Activated naive CD8-positive, alpha-beta T cell treated with anti-CD3 and anti-CD28 coated beads for 36 hours (primary cell): ENCODE measurements at places on chromosomes 3 and 15. TPM values are rescaled to one million over a fixed set of nuclear protein-coding genes. Genes with fewer than 3 reads are reported as not detected.
A peak's percentile ranks its signal among the peaks of the same experiment; 100 is the strongest.

Gene FRG2C
- total RNA-seq: not detected

Gene SRGAP3
- 1.2 TPM for total RNA-seq

Gene ATP10A
- total RNA-seq: 23.9 TPM

Gene NOX5
- not detected for total RNA-seq

Gene TRPC1
- 2.1 TPM for total RNA-seq

Gene FEZF2
- total RNA-seq: not detected

Gene WDR76
- total RNA-seq: 75.1 TPM

Gene SLC22A13
- total RNA-seq: 0.27 TPM

Gene SMC4
- 153 TPM for total RNA-seq

Gene IFT80
- total RNA-seq: 12.2 TPM

- DNase-seq: no peak
- H3K27me3 ChIP-seq: no peaks in the 10 kb centered on the region
- H3K27ac ChIP-seq: no peak overlapping the region
- H3K4me3 ChIP-seq: no peak overlapping the region
- no peaks in the 10 kb centered on the region for H3K4me1 ChIP-seq
These were observed 231.2 kb upstream of the CADM2 start for GRCh38 chr3:84727616-84728015.

GRCh38 chr15:39919411-39919747 lies 687 bp downstream of the GPR176 start:
- no peak for DNase-seq
- H3K27me3 ChIP-seq: peaks cover 29% of the 10 kb centered on the region
- no peak overlapping the region for H3K27ac ChIP-seq
- H3K4me3 ChIP-seq: no peak overlapping the region

DNA sequence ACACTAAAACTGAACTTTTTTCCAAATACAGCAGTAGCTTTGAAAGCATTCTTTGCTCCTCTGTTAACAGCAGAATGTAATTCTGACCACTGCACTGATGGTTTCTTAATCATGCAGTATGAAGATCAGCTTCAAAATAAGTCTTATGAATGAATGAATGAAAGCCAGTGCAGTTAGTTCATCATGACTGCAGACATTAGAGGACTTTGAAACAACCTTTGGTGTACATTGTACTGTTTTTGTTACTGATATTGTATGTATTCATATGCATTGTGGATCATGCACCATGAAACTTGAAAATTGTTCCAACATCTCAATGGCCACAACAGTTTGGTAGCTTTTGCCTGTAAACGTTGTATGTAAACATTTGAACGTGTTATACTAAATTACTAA lies 1.3 kb upstream of the TNIK start:
- peaks cover 32% of the 10 kb centered on the region for H3K4me1 ChIP-seq
- peak overlapping the region; percentile 80 for H3K27ac ChIP-seq
- no peaks in the 10 kb centered on the region for H3K36me3 ChIP-seq
- no peaks in the 10 kb centered on the region for H3K27me3 ChIP-seq
- no peak for DNase-seq
- H3K4me3 ChIP-seq: peak overlapping the region; percentile 89

DNA sequence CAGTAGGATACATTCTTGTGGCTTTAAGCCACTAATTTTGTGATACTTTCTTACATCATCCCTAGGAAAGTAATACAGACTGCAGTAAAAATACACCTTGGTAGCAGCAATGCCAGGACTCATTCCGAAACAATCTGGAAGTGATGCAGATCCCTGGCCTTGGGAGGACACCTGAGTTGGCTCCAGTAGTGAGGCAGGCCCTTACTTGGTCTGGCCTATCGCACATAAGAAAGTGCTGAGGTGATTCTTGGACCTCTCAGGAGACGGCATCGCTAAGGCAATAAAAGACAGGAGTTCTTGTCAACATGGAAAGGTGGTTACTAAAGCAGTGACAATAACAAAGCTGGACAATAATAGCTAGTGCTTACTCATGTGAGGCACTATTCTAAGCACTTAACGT lies 126.5 kb downstream of the SUCNR1 start:
- no peaks in the 10 kb centered on the region for H3K27me3 ChIP-seq
- no peaks in the 10 kb centered on the region for H3K4me1 ChIP-seq
- H3K36me3 ChIP-seq: no peaks in the 10 kb centered on the region
- H3K4me3 ChIP-seq: no peak overlapping the region
- no peak for DNase-seq

GRCh38 chr3:42134867-42135464 lies 43.8 kb downstream of the TRAK1 start:
- no peak overlapping the region for H3K4me3 ChIP-seq
- DNase-seq: no peak
- no peaks in the 10 kb centered on the region for H3K27me3 ChIP-seq
- H3K36me3 ChIP-seq: peaks cover 6% of the 10 kb centered on the region

- peaks cover 4% of the 10 kb centered on the region for H3K27me3 ChIP-seq
- H3K4me3 ChIP-seq: no peak overlapping the region
- H3K36me3 ChIP-seq: no peaks in the 10 kb centered on the region
- DNase-seq: no peak
- no peak overlapping the region for H3K27ac ChIP-seq
These were observed 96.0 kb downstream of the ABHD5 start for GRCh38 chr3:43786526-43787305.

DNA sequence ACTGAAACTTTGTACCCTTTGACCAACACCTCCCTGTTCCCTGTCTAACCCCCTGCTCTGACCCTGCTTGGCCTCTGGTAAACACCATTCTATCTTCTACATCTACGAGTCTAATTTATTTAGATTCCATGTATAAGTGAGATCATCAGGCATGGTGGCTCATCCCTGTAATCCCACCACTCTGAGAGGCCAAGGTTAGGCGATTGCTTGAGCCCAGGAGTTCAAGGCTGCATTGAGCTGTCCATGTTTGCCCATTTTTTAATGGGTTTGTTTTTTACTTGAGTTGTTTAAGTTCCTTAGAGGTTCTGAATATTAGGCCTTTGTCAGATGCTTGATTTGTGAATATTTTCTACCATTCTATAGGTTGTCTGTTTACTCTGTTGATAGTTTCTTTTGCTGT lies 16.9 kb downstream of the FBXW12 start:
- H3K27me3 ChIP-seq: peaks cover 18% of the 10 kb centered on the region
- no peak overlapping the region for H3K4me3 ChIP-seq
- H3K27ac ChIP-seq: no peak overlapping the region
- H3K4me1 ChIP-seq: no peaks in the 10 kb centered on the region
- no peak for DNase-seq

DNA sequence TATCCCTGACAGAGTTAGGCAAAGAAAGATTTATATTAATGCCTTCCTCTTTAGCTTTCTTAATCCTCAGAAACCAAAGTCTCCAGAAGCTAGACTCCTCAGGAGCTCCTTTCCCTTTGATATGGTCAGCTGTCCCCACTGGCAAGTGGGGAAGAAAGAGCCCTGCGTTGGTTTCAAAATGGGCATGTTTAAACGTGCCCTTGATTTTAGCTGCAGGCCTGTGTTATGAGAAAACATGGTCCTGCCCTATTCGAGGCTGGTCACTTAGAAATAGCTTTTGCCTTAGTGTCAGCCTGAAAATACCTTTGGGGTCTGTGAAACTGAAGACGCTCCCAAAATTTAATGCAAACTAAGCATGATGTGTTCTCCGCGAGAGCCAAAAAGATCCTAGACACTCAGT lies 135.5 kb upstream of the RARB start:
- H3K27me3 ChIP-seq: peaks cover 3% of the 10 kb centered on the region
- H3K4me3 ChIP-seq: no peak overlapping the region
- DNase-seq: no peak

GRCh38 chr3:189659571-189659970 lies 28.4 kb downstream of the TP63 start:
- H3K4me3 ChIP-seq: no peak overlapping the region
- H3K27ac ChIP-seq: no peak overlapping the region
- no peaks in the 10 kb centered on the region for H3K27me3 ChIP-seq
- H3K36me3 ChIP-seq: no peaks in the 10 kb centered on the region
- DNase-seq: no peak
- H3K4me1 ChIP-seq: no peaks in the 10 kb centered on the region

DNA sequence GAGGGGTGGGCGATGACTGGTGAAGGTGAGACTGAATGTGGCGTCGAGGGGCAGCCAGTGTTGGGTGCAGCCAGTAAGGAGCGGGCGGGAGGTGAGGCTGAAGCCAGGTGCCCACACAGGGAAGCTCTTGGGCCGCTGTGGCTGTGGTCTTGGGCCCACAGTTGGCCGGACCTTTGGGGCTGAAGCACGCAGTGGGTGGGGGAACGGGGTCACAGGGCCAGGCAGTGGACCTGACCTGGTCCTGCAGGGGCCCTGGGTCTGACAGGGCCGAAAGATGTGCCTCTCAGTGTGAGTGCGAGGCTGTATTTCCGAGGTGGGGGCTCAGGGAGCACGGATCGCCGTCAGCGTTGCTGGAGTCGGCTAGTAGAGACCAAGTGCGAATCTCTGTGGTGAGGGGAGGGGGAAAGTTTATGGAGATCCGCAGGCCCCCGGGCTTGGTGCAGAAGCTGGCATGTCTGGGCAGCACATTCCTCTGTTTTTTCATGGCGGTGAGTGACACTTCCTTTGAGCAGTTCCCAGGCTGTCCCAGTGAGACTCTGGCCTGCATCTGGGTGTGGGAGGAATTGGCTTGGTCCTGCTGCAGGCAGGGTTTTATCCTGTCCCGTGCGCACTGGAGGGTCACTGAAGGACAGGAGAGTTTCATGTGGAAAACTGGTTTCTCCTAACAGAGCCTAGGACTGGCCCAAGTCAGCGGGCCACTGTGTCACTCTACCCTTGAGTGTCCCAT lies 100.8 kb downstream of the TMEM266 start:
- H3K27me3 ChIP-seq: no peaks in the 10 kb centered on the region
- H3K4me1 ChIP-seq: no peaks in the 10 kb centered on the region
- no peak overlapping the region for H3K4me3 ChIP-seq
- no peak overlapping the region for H3K27ac ChIP-seq

GRCh38 chr15:101135532-101136166 lies 116.2 kb downstream of the CHSY1 start:
- no peak overlapping the region for H3K27ac ChIP-seq
- H3K4me1 ChIP-seq: peaks cover 26% of the 10 kb centered on the region
- H3K27me3 ChIP-seq: peaks cover 4% of the 10 kb centered on the region
- no peak overlapping the region for H3K4me3 ChIP-seq

DNA sequence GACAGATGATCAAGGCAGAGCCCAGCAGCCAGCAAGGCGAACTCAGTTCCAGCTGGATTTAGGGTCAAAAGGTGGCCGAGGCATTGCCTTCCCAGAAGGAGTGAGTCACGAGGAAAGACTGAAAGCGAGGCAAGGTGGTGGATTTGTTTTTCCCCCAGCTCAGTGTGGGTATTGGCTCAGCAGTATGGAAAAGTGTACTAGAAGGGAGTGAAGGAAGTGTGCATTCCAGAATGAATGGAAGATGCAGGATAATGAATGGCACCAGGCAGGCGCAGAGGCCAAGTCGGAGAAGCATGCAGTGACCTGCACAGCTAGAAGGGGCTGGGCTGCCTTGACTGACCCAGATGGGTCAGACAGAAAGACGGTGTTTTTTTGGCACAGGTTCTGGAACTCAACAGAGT lies 46.3 kb downstream of the FOXP1 start:
- no peak for DNase-seq
- no peak overlapping the region for H3K4me3 ChIP-seq
- H3K27ac ChIP-seq: no peak overlapping the region
- peaks cover 14% of the 10 kb centered on the region for H3K4me1 ChIP-seq

DNA sequence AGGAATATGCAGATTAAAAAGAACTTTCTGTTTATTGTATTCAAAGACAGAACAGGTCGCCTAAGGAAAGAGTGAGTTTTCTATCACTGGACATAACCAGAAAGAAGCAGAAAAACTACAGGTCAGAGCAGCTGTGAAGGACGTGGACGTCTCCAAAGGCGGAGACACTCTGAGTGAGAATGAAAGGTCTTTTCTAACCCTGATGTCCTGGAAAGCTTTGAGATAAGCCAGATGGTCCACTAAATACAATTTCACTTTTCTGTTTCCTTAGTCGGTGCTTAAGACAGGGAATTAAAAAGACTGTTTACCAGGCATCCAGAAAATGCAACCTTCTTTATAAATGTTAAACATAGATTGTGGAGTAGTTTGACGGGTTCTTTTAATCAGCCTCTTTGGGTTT lies 360.4 kb downstream of the FGF12 start:
- no peaks in the 10 kb centered on the region for H3K36me3 ChIP-seq
- H3K4me1 ChIP-seq: no peaks in the 10 kb centered on the region
- no peaks in the 10 kb centered on the region for H3K27me3 ChIP-seq
- no peak overlapping the region for H3K4me3 ChIP-seq
- H3K27ac ChIP-seq: no peak overlapping the region

DNA sequence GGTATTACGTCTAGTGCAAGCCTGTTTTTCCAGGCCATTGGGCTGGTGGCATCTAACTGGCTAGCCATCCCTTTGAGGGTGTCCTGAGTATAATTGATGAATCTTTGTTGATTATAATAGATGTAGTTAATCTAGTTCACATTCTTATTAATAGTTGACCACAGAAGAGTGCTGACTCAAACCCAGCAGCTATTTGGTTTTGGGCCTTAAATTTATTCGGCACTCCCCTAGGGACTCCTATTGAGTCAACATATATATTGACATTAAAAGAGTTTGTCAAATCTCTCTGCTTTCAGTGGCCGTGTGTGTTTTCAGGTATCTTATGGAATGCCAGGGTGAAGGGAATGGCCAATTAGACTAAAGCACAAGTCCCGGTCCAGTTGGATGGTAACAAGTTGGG lies 19.7 kb downstream of the ARL8B start:
- DNase-seq: no peak
- no peak overlapping the region for H3K4me3 ChIP-seq
- H3K36me3 ChIP-seq: peaks cover 73% of the 10 kb centered on the region
- no peak overlapping the region for H3K27ac ChIP-seq

- H3K4me3 ChIP-seq: no peak overlapping the region
- H3K27me3 ChIP-seq: peaks cover 12% of the 10 kb centered on the region
- H3K27ac ChIP-seq: no peak overlapping the region
These were observed 488.4 kb downstream of the NR2F2 start for GRCh38 chr15:96818861-96819260.

DNA sequence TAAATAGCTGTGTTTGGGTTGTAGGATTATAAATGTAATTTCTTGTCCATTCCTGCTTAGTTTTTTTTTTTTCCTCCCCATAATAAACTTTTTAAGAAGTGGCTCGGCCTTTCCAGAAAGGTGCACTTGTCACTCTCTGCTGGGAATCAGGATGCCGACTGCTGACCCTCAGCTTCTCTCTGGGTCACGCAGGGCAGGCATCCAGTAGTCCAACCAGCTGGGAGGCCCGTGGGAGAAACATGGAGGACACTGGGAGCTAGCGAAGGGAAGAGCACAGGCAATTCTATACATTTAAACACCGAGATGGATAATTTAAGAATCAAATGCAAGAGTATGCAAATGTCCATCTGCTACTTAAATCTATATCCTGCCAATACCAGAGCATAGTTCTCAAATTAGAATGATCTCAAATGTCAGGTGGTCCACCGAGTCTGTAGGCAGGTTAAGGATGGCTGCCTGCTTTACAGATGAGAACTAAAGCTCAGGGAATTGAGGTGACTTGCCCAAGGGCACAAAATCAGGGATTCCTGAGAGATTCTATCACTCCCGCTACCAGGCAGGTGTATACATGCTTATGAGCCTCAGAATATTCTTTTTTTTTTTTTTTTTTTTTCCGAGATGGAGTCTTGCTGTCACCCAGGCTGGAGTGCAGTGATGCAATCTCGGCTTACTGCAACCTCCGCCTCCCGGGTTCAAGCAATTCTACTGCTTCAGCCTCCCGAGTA lies 64.5 kb downstream of the DAPK2 start:
- peaks cover 3% of the 10 kb centered on the region for H3K4me1 ChIP-seq
- DNase-seq: no peak
- H3K27ac ChIP-seq: no peak overlapping the region
- H3K36me3 ChIP-seq: no peaks in the 10 kb centered on the region
- no peak overlapping the region for H3K4me3 ChIP-seq

GRCh38 chr3:110504401-110504800 lies 567.2 kb upstream of the NECTIN3 start:
- H3K27ac ChIP-seq: no peak overlapping the region
- no peaks in the 10 kb centered on the region for H3K36me3 ChIP-seq
- H3K4me3 ChIP-seq: no peak overlapping the region
- no peaks in the 10 kb centered on the region for H3K27me3 ChIP-seq
